MM.1S (cell line): ENCODE measurements at places on chromosomes 16 and 17.
A peak's percentile ranks its signal among the peaks of the same experiment; 100 is the strongest.

DNA sequence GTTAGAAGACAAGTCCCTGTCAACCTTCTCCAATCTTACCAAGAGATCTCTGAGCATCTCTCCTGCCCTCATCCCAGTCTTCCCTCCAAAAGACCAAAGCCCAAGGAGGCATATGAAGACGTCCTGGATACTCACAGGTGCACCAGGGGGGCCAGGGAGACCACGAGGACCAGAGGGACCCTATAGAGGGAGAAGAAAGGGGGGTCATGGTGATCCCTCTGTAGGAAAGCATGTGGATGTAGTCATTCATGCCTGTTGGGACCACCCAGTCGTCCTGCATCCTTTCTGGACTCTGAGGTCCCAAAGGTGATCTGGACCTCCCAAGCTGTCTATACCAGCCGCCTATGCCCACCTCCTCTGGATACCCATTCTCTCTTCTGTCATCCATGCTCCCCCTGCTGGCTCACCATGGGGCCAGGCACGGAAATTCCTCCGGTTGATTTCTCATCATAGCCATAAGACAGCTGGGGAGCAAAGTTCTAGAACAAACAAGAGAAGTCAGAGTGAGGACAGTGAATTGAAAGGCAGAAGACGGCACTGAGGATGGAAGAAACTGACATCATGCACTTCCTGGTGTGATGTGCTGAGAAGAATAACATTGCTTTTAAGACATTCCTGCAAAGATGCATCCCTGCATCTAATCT lies 3.3 kb downstream of the COL1A1 start:
- H3K4me3 ChIP-seq, result no peak overlapping the region
- peaks cover 66% of the 10 kb centered on the region for H3K27me3 ChIP-seq
- DNase-seq, result peak; percentile 51

- no peak overlapping the region for H3K4me3 ChIP-seq
- H3K36me3 ChIP-seq, result no peaks in the 10 kb centered on the region
- DNase-seq, result no peak
- H3K4me1 ChIP-seq, result no peaks in the 10 kb centered on the region
These were observed 10.1 kb downstream of the PLXDC1 start for GRCh38 chr17:39141294-39141693.

DNA sequence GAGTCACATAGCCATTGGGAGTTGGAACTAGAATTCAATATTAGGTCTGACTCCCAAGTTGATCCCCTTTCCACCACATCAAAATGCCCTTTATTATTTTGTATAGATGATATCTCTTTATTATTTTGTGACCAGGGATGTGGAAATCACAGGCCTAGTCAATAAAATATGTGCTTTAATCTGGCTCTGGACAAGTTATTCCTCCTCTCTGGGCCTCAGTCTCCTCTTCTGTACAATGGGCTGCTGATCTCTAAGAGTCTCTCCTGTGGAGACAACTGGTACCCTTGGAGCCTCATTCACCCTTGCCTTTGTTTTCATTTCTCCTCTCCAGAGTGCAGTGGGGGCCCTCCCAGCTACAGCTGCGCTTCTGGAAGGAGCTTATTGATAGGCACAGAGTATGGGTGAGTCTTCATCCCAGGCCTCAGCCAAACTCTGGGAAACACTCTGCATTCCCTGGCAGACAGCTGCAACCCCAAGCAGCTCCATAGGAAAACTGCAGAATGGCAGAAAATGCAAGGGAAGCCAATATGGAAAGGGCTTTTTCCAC lies 4.3 kb upstream of the ABAT start:
- no peaks in the 10 kb centered on the region for H3K36me3 ChIP-seq
- H3K4me1 ChIP-seq, result no peaks in the 10 kb centered on the region
- H3K27me3 ChIP-seq, result no peaks in the 10 kb centered on the region
- H3K4me3 ChIP-seq, result no peak overlapping the region

GRCh38 chr17:17425005-17425404 lies 51.8 kb upstream of the MED9 start:
- no peak overlapping the region for H3K4me3 ChIP-seq
- 0 out of 2 replicates have a peak, but pooled peaks cover 8% of the 10 kb centered on the region for H3K27me3 ChIP-seq
- no peak overlapping the region for H3K27ac ChIP-seq
